ENCODE measurements at places on chromosomes 1 and 21. TPM values are rescaled to one million over a fixed set of nuclear protein-coding genes. Genes with fewer than 3 reads are reported as not detected.

- no peaks in the 10 kb centered on the region for H3K36me3 ChIP-seq
- no peaks in the 10 kb centered on the region for H3K4me1 ChIP-seq
- H3K4me3 ChIP-seq, result no peak overlapping the region
- no peak overlapping the region for H3K27ac ChIP-seq
- DNase-seq, result no peak
Observed at GRCh38 chr1:224684979-224685425, 68.9 kb downstream of the CNIH3 start.

DNA sequence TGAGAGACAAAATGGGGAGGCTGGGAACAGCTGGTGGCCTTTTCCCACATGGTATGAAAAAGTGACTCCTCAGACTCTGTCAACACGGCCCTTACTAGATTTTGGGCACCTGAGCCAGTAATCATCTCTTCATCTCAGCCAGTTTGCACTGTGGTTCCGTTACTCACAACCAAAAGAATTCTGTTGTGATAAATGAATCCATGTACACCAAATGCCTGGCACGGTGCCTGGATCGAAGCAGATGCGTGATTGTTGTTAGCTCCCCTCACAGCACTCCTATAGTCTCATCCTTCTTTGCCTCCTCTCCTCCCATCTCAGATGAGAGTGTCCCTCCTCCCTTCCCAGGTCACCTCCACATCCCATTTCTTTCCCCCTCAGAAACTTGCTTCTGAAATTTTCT lies 57.9 kb upstream of the GJB5 start:
- no peaks in the 10 kb centered on the region for H3K27me3 ChIP-seq
- H3K27ac ChIP-seq, result no peak overlapping the region
- no peaks in the 10 kb centered on the region for H3K36me3 ChIP-seq
- no peaks in the 10 kb centered on the region for H3K4me1 ChIP-seq

GRCh38 chr1:38084700-38085099 lies 38.1 kb upstream of the POU3F1 start:
- no peaks in the 10 kb centered on the region for H3K27me3 ChIP-seq
- peak overlapping the region; percentile 16 for H3K27ac ChIP-seq
- DNase-seq, result peak; percentile 82
- H3K4me3 ChIP-seq, result no peak overlapping the region

DNA sequence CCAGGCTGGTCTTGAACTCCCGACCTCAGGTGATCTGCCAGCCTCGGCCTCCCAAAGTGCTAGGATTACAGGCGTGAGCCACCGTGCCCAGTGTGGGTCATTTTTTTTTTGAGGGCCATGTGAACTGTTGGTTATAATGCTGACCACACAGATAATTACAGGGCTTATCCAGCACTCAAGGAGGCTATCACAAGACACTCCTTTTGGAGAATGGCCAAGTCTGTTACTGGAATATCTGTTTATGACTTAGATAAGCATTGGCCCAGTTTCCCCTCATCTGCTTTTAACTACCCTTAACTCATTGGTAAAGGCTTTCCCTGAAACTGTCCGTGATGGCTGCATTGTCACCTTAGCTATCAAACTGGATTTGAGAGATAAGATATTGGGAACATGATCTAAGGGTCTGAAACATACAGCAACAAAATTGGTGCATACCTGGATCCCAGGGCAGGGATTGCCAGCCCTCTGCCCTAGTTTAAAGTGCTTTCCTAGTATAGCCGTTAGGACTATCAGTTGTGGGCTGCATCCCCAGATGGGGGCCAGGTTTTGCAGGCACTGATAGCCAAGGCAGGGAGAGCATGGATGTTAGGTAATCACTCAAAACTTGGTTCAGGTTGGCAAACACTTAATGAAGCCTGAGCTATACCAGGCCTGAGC lies 15.6 kb downstream of the SZT2 start:
- H3K4me1 ChIP-seq, result no peaks in the 10 kb centered on the region
- no peak overlapping the region for H3K4me3 ChIP-seq
- peaks cover 7% of the 10 kb centered on the region for H3K36me3 ChIP-seq
- no peak for DNase-seq
- no peak overlapping the region for H3K27ac ChIP-seq

DNA sequence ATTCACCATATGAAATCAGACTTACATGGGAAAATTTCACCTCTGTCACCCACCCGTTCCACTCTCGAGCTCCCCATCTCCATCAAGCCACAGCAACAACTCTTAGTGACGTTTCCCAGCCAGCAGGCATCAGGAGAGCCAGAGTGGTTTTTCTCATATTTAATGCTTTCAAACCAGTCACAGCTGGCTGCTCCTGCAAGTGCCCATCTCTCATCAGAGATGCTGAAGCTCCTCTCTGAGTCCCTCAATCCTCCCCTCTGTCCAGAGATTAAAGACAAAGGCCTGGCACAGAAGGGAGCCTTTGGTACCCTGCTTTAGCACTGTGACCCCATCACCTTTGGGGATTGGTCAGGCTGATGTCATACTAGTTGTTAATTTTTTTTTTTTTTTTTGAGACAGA lies 277.3 kb downstream of the DNM3 start:
- H3K36me3 ChIP-seq, result no peaks in the 10 kb centered on the region
- no peak overlapping the region for H3K4me3 ChIP-seq
- no peak overlapping the region for H3K27ac ChIP-seq
- H3K27me3 ChIP-seq, result no peaks in the 10 kb centered on the region

- DNase-seq, result no peak
Observed at GRCh38 chr21:46068516-46069079, 29.3 kb upstream of the COL6A2 start.

GRCh38 chr1:225603538-225604354 lies 49.2 kb downstream of the ENAH start:
- no peak for DNase-seq
- H3K27me3 ChIP-seq, result no peaks in the 10 kb centered on the region
- no peaks in the 10 kb centered on the region for H3K36me3 ChIP-seq

The SPRR2A gene
- total RNA-seq, result not detected

The IQGAP3 gene
- total RNA-seq, result 0.04 TPM

The FLG gene
- not detected for total RNA-seq

The SPATA1 gene
- 0.78 TPM for total RNA-seq

The KCND3 gene
- total RNA-seq, result 8.9 TPM

The DHRS3 gene
- 98.6 TPM for total RNA-seq
